ENCODE measurements at places on chromosomes 7 and 10.

DNA sequence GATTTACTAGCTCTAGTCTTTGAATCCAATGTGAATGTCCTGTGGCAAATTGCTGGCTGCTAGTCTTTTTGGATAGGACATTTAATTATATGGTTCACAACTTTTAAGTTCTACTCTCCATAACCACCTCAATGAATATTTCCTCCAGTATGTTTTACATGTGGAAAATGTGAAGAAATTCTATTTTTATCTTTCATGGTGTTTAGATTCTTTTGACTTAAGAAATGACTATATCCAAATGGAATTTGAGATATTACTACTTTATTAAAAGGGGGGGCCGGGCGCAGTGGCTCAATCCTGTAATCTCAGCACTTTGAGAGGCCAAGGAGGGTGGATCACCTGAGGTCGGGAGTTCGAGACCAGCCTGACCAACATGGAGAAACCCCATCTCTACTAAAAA lies 202.0 kb downstream of the ARL4A start:
- DNase-seq = no peak

- no peak for DNase-seq
Observed at GRCh38 chr7:10706875-10707493, 266.7 kb upstream of the PHF14 start.

GRCh38 chr7:1087465-1087814 lies 473 bp upstream of the GPER1 start:
- DNase-seq = no peak

GRCh38 chr7:31720366-31720765 lies 33.4 kb downstream of the PPP1R17 start:
- DNase-seq = no peak

DNA sequence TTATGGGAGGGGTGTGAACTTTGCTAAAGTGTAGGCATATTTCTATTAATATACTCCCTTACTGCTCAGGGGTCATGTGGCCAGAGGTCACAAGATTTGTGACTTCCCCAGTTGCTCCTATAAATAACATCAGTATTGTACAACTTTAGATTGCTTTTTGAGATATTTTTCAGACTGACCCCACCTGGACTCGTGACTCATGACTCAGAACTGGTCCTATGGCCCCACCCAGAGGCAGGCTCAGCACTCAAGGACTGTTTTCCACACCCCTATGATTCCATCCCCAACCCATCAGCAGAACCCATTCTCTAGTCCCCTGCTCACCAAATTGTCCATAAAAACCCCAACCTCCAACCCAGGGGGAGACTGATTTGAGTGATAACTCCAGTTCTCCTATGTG lies 2.7 kb upstream of the CUL2 start:
- no peak for DNase-seq

GRCh38 chr7:38950309-38950708 lies 27.4 kb upstream of the POU6F2 start:
- no peak for DNase-seq

DNA sequence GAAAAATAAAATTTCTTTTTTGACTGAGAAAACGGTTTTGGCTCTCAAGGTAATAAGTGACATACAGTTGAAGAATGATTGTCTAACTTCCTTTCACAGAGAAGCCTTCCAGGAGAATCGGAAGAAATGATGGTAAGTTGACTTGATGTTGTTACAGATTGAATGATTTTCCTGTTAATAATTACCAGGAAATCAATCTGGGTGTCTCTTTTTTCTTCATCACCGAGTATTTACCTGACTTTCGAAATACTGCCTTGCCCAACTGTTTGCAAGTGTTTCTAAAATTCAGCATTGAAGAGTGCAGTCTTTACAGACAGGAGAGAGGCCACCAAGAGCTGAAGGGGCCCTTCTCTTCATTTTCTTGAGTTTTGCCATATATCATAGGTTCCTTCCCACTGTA lies 4.0 kb downstream of the ITIH2 start:
- no peak for DNase-seq

DNA sequence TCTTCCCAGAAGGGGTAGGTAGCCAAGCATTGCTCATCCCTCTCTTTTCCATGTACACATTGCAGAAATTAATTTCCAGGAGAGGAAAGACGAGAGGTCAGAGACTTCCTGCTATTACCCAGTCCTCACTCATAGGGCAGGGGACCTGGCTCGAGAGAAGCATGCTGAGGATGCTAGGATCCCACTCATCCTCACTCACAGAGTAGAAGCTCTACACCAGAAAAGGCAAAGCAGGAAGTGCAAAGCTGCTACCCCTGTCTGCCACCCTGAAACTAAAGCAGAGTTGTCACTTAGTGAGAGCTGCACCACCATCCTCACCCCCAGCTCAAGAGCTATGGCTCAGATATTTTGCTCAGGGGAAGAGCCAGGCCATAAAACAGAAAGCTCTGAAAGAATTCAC lies 9.9 kb downstream of the OR9A2 start:
- no peak for DNase-seq

DNA sequence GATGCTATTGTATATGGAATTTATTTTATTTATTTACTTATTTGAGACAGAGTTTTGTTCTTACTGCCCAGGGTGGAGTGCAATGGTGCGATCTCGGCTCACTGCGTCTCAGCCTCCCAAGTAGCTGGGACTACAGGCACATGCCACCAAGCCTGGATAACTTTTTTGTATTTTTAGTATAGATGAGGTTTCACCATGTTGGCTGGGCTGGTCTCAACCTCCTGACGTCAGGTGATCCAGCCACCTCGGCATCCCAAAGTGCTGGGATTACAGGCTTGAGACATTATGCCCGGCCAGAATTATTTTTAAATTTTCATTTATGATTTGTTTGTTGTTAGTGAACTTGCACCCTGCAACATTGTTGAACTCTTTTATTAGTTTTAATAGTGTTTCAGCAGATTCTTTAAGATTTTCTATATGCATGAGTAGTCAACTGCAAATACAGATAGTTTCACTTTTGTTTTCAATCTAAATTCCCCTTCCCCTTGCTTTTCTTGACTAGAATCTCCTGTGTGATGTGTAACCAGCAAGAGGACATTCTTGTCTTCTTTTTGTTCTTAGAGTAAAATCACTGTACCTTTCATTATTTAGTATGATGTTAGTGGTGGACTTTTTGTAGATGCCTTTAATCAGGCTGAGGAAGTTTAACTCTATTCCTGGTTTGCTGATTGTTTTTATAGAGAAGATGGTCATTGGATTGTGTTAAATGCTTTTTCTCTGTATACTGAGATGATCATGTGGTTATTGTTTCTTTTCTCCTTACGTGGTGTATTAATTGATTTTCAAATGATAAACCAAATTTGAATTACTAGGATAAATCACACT lies 27.8 kb downstream of the ZNF33A start:
- peak; percentile 3 for DNase-seq

- no peak for DNase-seq
Observed at GRCh38 chr10:68586606-68587305, 26.6 kb downstream of the TET1 start.

DNA sequence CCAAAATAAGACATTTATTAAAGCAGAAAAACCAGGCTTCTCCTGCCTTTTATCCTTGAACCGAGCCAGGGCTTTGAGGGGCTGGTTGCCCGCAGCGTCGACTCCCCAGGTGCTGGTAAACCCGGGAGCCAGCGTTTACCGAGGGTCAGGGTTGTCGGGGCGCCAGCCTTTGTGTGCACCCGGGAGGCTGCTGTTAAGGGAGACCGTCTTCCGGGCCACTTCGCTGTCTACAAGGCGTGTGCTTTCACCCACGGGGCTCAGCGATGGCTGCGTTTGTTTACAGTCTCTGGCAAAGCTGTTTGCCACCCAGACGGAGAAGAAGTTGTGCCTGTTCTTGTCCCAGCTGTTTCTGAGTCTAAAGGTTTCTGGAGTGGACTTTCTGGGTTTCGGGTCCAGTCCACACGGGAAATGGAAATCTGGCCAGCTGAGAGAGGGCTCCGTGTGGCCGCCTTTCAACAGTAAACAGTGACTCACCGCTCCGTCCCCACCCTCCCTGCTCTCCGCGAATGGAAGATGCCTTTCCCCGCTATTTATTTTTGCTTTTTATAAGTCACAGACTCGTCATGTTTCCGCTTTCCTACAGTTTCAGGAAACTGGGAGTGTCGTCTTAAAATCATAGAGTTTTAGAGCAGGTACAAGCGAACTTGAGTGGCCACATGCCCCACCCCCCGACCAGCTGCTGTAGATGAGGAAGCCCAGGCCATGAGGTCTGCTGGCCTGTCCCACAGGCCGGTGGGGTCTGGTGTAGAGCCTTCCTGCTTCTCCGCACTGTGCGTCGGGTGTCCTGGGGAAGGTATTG lies 2.2 kb downstream of the MAFK start:
- peak; percentile 56 for DNase-seq

GRCh38 chr10:35017608-35018007 lies 72.5 kb downstream of the CUL2 start:
- no peak for DNase-seq

- peak; percentile 50 for DNase-seq
Observed at GRCh38 chr10:112375721-112376395, 1.9 kb downstream of the ACSL5 start.

GRCh38 chr7:50854831-50855230 lies 72.1 kb upstream of the GRB10 start:
- no peak for DNase-seq

- no peak for DNase-seq
Observed at GRCh38 chr10:63884426-63884825, 363.2 kb downstream of the REEP3 start.

DNA sequence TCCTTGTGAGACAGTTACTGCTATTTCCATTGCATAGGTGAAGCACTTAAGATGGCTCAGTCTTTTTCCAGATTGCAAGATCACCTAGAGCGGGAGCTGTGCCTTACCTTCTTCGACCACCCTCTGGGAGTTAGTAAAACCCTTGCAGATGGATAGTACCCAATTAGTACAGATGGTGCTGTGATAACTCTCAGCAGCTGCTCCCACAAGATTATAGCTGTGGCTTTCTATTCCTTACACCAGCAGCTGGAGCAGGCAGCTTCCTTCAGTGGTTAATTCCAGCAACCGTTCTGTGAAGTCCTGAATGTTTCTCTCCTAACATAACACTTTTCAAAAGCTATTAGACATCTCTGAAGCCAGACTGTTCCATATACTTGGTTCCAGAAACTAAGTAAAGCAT lies 796.8 kb downstream of the XPNPEP1 start:
- no peak for DNase-seq

GRCh38 chr10:68899186-68899745 lies 1.8 kb upstream of the DDX50 start:
- DNase-seq = no peak

DNA sequence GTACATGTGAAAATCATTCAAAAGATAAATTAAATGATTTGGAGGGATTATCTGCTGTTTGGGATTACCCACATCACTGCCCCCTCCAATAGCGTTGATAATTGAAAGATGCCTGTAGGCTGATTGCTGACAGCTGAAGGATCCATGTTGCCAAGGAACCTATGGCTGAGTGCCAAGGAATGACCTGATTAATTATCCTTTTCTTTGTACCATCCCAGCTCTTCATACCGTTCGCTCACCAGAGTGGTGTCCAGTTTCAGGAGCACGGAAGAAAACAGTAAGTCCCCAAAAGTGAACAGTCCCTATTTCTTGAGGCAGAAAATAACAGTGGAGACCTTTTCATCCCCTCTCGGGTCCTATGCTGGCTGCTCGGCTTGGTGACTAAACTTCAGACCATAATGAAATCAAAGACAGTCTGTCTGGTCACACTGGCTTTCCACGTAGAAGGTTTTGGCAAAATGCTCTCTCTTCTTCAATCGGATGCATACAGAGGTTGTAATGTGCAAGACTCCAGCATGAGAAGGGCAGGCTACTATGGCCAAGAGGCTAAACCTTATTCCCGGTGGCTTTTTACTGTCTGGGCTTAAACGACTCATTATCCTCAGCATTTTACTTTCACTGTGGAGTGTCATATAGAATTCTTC lies 108.8 kb downstream of the SPAG6 start:
- no peak for DNase-seq

GRCh38 chr7:130900471-130901076 lies 166.6 kb upstream of the KLF14 start:
- no peak for DNase-seq

DNA sequence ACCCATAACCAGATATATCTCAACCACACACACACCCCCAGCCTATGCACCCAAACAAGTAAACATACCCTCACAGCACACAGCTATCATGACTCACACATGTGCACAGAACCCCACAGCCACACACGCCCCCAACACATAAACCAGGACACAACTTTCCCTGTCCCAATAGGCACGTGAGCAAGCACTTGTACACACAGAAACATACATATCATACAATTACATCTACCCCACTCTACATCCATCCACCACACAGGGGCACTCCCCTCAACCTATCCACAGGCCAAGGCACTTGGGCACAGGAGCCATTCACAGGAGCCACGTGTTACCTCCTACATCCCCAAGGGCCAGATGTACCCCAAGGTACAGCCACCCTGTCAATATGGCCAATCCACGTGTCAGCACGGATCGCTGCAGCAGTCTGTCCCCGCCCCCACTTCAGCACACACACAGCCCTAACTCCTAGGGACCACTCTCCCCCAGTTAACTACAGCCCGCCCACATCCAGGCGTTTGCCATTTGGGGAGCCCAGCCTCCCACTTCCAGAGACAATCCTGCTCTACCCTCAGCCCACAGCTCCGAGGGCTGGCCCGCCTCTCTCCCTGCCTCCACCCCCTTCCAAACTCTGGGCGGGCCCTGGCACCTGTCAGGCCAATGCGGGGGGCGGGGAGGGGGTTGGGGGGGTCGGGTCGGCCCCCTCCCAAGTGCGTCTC lies 163.5 kb downstream of the SH3PXD2A start:
- no peak for DNase-seq

DNA sequence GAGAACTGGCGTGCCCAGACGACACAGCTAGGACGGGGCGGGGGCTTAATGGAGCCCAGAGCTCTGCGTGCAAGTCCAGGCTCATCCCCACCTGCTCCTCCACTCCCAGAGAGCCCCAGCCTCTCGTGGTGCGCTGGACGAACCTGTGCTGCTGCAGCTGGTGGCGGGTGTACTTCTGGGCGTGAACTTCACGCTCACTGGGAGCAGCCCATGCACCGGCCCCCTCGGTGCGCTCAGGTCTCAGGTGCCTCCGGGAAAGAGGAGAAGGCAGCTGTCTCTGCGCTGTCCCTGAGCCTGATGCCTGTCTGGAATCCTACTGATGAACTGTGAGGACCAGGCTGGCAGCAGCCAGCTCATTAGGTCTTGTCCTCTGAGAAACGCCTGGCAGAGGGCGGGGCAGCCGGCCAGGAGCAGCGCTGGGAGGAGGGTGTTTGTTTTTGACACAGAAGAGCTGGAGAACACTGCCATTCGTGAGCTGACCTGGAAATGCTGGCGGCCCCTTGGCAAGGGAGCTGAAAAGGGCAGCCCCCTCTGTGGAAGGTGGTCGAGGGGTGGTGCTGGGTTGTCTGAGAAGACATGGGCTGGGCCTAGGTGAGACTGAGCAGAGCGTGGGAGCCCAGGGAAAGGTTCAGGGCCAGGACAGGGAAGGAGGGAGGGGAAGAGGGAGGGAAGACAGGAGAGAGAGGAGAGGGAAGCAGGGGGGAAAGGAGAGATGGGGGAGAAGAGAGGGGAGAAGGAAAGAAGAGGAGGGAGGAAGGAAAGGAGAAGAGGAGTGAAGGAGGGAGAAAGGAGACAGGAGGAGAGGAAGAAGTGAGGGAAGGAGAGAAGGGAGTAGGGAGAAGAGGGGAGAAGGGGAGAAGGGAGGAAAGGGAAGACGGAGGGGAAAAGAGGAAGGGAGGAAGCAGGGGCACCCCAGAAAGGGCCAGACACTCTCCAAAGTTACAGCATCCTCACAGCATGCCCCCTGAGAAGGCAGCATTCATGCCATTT lies 53.5 kb upstream of the TNS3 start:
- no peak for DNase-seq
